HFFc6 (cell line): ENCODE measurements at places on chromosomes 1 and 21. TPM values are rescaled to one million over a fixed set of nuclear protein-coding genes. Genes with fewer than 3 reads are reported as not detected.

GRCh38 chr1:166282391-166283137 lies 115.8 kb upstream of the FAM78B start:
- DNase-seq = no peak

DNA sequence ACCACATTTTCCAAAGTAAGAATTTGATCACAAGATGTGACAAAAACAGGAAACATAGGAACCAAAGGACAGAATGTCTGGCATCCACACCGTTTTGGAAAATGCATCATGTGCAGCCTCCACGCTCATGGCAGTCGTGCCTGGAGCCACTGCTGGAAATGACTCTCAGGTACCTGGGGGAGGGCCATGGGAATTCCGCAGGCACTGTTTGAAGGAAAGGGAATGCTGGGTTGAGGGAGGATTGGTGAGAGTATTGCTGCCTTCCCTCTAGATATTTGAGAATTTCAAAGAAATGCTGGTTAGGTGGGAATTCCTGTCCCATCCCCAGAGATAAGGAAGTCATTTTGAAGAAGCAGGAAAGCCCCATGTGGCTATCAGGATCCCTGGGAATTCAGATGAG lies 10.8 kb downstream of the SLAMF1 start:
- DNase-seq = no peak

GRCh38 chr21:38769191-38769780 lies 36.4 kb upstream of the ETS2 start:
- peak; percentile 92 for DNase-seq

- no peak for DNase-seq
Measured at GRCh38 chr1:52769346-52770033, 43.2 kb downstream of the ZYG11B start.

DNA sequence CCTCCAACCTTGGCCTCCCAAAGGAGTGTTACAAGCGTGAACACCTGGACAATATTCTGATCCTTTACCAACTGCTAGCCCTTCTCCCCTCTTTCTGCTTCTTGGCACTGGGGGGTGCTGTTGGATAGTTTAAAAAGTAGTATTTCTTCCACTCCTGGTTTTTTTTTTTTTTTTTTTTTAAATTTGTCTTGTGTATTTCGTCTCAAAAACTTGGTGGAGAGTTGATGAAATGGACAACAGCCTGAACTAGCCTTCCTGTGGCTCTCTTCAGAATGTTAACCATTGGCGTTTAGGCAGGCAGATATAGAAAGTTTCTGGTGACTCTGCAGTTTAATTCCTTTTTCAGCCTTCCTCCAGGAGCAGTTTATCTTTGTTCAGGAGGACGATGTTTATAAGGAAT lies 69.7 kb upstream of the USP24 start:
- DNase-seq = peak; percentile 37

- DNase-seq = peak; percentile 53
Measured at GRCh38 chr1:209607102-209607794, 23.7 kb downstream of the CAMK1G start.

DNA sequence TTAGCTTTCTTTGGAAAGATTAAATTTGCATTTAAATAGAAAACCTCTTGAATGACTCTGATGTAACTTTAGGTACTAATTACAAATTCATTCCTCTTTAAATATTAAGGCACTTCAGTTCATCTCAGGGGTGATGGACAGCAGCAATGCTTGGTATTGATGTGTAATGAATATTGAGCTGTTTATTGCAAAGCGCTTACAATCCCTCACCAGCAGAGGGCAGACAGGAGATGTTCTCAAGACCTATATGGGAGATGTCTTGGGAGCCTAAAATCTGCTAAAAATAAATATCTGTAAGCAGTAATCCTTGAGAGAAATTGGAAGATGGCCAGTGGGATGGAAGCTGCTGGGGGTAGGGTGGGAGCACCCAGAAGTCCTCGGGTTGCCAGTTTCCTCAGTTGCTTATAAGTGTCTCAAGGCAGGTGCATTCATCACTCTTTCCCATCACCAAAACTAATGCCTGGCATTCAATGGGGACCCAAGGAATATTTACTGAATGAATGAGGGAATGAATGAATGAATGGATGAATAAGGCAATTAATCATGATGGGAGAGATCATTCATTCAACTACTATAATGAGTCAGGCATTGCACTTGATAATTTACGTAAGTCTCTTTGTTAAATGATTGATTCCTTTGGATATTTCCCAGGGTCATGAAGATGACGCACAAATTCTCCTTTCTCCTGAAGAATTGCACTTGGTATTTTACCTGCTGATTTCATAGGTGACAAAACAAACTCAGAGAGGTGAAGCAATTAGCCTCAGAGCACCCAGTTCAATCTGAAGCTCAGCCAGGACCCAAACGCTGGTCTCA lies 2.3 kb downstream of the KLHDC8A start:
- DNase-seq = peak; percentile 60

DNA sequence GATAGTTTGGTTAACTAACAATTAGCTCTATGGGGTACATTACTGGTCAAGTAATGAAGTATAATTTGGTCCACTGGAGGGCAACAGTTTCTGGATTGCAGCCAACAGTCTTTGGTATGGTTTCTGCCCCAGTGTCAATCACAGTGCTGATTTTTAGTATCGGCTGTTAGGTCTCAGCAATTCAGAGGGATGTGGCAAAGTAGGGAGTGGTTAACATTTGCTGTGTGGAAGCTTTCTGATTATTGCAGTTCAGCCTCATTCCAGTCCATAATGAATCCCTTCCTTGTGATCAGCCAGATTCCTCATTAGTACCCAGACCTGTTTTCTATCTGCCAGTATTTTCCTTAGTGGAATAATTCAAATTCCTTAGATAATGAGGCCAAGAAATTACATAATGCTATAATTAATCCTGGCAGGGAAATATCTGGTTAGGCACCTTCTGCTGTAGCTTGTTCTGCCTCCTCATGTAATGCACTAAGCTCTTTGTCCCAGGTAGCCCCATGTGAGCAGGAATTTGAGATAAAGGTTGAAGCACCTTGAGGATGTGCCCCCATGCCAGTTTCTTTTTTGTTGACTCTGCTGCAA lies 14.0 kb downstream of the F3 start:
- DNase-seq = peak; percentile 79

GRCh38 chr1:56074007-56074651 lies 505.2 kb downstream of the PLPP3 start:
- DNase-seq = peak; percentile 62

GRCh38 chr1:26775666-26776065 lies 12.1 kb upstream of the PIGV start:
- DNase-seq = no peak

DNA sequence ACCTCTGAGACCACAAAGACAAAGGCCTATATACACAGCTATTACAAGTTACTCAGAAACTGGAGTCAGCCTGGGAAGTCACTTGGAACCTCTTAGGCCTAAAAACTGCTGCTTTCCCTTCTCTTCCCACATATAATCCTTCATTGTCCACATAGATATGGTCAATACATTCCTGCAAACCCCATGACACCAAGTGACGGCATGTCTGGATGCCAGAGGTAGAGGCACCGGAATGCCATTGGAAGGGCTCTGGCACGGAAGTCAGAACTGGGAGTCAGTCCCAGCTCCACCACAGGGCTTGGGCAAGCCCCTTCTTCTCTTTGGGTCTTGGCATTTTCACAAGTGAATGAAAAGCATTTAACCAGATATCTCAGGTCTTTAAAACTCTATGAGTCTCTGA lies 204.7 kb downstream of the MATN1 start:
- DNase-seq = no peak

Gene COL8A2
- total RNA-seq = 1.9 and 5.7 TPM in 2 replicates

Gene FAM177B
- total RNA-seq = not detected in 3 replicates

Gene CSMD2
- total RNA-seq = 1.3 to 2.8 TPM (median 2.8 TPM) in 3 replicates

Gene TRIM46
- total RNA-seq = 5.1 and 7.0 TPM in 2 replicates
